NCI-H510A (cell line): ENCODE measurements at places on chromosomes 12 and 14.
A peak's percentile ranks its signal among the peaks of the same experiment; 100 is the strongest.

DNA sequence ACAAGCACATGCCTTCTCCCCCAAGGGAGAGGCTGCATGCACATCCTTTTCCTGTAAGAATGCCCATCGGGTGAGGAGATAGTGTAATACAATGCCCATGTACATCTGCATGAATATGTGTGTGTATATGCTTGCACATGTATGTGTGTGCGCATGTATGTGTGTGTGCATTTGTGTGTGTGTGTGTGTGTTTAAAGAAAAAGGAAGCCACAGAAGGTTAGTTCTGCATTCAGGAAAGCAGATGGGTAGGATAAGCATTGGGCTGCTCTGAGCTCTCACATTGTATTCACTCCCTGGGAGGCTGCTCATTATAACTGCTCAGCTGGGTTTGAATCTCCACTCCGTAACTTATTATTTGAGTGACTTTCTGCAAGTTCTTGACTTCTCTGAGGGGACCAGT is 74.3 kb downstream of the GALNT8 start:
- DNase-seq, result no peak

DNA sequence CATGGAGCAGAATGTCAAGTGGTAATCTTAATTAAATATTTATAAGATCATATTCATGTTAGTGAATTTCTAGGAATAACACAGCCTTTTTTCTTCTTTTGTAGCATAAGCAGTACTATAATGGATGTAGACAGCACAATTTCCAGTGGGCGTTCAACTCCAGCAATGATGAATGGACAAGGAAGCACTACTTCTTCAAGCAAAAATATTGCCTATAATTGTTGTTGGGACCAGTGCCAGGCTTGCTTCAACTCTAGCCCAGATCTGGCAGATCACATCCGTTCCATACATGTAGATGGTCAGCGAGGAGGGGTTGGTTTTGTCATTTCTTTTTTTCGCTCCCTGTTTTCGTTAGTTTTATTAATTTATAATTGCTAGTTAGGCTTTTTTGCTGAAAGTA is 23.1 kb downstream of the AEBP2 start:
- no peak for DNase-seq

GRCh38 chr14:76294876-76295275 is 81.1 kb upstream of the ESRRB start:
- DNase-seq, result no peak

GRCh38 chr14:60363687-60364086 is 114.7 kb downstream of the PPM1A start:
- no peak for DNase-seq

GRCh38 chr12:130796985-130797686 is 41.9 kb downstream of the STX2 start:
- no peak for DNase-seq

DNA sequence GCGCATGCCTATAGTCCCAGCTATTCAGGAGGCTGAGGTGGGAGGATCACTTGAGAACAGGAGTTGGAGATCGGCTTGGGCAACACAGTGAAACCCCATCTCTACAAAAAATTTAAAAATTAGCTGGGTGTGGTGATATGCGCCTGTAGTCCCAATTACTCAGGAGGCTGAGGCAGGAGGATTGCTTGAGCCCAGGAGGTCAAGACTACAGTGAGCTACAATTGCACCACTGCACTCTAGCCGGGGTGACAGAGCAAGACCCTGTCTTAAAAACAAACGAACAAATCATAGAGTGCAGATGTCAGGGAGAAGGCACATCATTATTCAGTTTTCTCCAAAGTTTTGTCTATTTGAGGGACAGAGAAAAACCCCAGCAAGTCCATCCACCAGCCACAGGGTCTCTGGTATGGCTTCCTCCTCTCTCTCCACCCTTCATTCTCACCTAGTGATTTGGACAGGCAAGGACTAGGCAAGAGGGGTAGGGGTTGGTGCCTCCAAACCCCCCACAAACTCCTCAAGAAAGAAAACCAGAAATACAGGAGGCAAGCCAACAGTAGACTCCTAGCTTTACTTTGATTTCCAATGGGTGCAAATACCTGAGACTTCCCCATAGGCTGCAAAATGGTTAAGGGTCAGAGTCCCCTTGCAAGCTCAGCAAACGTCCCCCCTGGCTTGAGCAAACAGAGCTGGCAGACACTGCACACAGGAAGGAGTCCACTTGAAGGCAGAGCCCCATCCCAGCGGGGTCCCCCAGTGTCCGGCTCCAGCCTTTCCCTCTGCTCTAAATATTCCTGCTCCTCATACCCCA is 26.5 kb upstream of the RPLP0 start:
- no peak for DNase-seq

DNA sequence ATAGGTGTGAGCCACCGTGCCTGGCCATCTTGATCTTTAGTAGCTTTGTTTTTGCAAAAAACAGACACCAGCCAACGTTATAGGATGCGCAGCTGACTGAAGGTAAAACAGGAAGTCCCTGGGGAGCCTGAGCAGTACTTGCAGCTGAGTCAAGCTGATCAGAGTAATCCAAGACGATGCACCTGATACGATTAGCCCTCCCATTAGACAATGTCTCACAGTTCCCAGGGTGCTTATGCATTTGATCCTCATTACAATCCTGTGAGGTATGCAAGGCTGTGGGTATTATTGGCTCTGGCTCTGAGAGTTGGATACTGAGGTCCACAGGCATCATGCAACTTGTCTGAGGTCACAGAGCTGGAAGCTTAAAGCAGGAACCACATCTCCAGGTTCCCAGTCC is 8.1 kb downstream of the KRT18 start:
- peak; percentile 68 for DNase-seq

DNA sequence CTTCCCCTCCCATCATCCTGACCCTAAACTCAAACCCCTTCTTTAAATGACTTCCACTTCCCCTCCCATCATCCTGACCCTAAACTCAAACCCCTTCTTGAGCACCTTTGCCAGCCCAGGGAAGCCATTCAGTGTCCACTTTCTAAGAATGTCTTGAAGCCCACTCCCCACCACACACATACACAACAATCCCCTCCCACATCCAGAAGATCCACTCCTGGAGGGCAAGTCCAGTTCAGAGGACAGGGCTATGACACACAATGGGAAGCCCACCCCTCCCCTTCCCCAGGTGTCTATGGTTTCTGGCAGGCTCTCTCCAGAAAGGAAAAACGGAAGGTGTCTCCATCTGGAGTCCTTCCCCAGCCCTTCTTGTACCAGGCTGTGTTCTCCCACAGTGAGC is 117.1 kb downstream of the KCNA5 start:
- DNase-seq, result no peak

GRCh38 chr12:125262851-125263250 is 197.6 kb downstream of the AACS start:
- DNase-seq, result no peak

GRCh38 chr12:127500512-127501035 is 766.4 kb upstream of the TMEM132C start:
- DNase-seq, result no peak

DNA sequence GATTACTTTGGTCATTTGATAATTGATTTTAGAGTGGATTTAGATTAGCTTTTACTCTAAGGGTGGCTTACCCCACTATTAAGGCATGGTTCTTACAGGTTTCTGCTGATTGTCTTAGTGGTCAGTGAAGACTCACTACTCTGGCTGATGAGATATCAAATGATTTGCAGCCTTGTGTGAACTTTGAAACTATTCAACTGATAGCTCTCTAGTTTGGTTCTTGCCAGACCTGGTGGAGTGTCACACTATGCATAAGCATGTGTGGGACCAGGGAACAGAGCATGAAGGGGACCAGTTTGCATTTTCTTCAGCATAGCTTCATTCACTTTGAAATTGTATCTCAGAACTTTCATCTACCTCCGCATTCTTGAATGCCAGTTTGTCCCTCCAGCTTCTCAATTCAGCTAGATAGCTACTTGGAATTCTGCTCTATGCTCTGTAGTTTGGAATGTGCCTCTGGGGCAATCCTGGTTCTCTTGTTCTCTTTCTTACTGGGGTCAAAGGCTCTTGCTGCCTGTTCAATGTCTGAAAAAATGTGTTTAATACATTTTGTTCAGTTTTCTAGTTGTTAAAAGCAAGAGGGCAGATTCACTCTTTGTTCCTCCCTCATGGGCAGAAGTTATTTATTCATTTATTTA is 12.7 kb downstream of the SCYL2 start:
- DNase-seq, result no peak

- DNase-seq, result peak; percentile 32
Measured at GRCh38 chr12:116376354-116377193, 99.1 kb upstream of the MED13L start.

DNA sequence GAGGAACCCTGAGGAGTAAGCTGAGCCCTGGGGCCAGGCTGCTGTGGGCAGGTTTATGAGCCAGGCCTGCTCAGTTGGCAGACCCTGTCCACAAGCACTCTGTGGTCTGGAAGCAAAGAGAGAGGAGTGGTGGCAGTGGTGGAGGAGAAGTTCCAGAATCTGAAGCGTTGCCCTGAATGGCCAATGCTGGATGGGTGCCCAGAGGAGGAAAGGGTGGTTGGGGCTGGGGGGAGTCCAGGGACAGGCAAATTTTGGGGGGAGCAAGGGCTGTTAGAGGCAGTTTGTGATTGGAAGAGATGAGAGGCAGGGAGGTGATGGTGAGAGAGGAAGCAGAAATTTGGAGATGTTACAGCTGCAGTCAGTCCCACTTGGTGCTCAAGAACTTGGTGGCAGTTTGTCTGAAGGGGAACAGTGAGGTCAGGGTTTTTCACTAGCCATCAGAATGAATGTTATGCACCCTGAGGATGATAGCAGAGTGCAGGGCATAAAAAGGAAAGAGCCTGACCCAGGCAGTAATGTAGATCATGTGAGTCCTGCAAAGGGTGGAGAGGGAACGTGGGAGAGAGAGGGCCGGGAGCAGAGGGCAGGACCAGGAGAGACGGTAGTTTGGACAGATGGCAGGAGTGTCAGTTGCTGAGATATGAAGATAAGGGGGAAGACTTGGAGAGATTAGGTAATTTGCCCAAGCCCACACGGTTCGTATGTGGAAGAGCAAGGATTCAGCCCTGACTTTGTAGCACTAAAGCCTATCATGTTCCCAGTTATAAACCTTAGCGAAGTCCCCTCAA is 51.2 kb downstream of the GALNT8 start:
- no peak for DNase-seq

DNA sequence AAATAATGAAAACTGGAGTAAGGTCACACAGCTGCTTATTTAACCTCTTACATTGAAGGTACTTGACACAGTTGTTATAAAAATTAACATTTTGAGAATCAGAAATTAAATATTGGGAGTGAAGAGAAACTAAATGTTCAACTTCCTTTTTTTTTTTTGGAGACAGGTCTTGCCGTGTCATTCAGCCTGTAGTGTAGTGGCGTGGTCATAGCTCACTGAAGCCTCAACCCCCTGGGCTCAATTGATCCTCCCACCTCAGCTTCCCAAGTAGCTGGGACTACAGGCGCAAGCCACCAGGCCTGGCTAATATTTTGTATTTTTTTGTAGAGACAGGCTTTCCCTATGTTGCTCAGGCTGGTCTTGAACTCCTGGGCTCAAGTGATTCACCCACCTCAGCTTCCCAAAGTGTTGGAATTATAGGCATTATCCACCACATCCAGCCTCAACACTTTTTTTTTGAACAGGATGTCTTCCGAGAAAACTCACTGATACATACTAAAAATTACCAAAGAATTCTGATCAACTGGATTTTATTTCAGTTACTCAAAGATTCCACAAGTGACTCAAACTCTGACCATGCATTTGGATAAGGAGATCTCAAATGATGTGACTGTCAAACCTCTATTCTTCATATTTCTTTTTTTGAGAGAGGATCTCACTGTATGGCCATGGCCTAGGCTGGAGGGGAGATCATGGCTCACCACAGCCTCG is 35.4 kb downstream of the SGPP1 start:
- no peak for DNase-seq

- peak; percentile 25 for DNase-seq
Measured at GRCh38 chr12:104733717-104734175, 224.3 kb downstream of the SLC41A2 start.

DNA sequence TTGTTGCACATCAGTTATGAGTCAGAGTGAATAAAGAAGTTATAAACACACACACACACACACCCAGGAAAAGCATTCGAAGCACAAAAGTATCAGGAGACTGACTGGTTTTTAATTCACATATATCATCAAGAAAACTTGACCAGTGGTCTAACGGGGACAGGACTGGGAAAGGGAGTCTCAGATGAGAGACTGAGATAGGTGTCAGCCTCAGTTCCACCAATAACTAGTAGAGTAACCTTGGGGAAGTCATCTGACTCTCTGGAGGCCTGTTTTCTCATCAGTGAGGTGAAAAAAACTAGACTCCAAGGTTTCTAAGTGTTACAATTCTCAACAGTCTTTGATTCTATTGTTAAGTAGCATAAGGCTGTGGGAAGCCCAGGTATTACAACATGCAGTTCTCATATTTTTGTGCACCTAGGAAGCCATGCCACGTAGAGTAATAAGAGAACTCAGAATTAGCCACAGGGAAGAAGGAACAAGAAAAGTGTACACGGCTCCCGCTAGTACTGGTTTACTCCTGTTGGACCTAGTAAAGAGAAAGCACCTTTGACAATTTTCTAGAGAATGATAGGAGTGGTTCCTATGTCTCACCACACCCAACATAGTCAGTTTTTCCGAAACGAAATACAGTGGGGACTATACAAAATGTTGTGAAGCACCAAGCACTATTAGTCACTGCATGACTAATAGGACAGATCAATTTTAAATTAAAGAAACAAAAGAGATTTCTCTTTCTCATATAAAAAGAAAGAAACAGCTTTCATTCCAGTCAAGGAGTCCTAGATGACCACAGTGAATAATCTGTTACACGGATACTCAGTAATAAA is 5.0 kb downstream of the PPTC7 start:
- DNase-seq, result no peak

- DNase-seq, result no peak
Measured at GRCh38 chr14:79949906-79950305, 261.4 kb downstream of the DIO2 start.

- DNase-seq, result no peak
Measured at GRCh38 chr12:114406316-114406983, 506 bp upstream of the TBX5 start.

DNA sequence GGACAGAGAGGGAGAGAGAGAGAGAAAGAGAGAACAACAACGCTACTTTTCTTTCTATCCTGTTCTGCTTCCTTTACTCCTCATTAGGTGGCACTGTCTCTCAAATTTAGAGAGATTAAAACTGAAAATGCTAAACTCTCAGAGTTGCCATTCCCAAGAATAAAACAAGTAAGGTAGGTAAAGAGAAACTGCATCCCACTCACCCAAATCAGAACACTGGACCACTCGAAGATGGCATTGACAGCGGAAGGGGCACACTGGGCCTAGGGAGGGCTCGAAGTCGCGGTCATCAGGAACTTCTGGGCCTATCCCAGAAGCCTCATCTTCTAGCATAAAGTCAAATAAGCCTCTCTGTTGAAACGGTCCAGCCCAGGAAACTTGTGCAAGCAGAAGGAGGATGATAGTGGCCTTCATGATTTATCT is 4.5 kb downstream of the DCN start:
- DNase-seq, result no peak

GRCh38 chr12:51954561-51955361 is 3.3 kb downstream of the ACVR1B start:
- DNase-seq, result no peak

DNA sequence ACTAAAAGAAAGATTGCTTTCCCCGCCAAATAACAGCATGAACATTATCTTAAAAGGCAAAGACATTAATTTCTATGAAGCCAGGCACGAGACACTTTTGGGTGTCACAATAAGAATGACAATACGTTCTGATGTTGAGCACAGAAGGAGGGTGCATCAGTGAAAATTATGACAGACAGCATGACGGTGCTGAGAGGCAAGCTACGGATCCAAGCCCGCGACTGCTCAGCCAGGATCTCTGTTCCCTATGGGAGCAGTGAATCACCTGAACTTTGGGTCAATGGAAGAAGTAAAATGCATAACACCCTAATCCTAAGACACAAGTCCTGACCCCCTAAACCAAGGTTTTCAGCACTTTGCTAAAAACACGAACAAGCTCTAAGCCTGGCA is 51.7 kb downstream of the SLC25A47 start:
- DNase-seq, result no peak
